Immature natural killer cell (primary cell): ENCODE measurements at places on chromosomes 1 and 21.

DNA sequence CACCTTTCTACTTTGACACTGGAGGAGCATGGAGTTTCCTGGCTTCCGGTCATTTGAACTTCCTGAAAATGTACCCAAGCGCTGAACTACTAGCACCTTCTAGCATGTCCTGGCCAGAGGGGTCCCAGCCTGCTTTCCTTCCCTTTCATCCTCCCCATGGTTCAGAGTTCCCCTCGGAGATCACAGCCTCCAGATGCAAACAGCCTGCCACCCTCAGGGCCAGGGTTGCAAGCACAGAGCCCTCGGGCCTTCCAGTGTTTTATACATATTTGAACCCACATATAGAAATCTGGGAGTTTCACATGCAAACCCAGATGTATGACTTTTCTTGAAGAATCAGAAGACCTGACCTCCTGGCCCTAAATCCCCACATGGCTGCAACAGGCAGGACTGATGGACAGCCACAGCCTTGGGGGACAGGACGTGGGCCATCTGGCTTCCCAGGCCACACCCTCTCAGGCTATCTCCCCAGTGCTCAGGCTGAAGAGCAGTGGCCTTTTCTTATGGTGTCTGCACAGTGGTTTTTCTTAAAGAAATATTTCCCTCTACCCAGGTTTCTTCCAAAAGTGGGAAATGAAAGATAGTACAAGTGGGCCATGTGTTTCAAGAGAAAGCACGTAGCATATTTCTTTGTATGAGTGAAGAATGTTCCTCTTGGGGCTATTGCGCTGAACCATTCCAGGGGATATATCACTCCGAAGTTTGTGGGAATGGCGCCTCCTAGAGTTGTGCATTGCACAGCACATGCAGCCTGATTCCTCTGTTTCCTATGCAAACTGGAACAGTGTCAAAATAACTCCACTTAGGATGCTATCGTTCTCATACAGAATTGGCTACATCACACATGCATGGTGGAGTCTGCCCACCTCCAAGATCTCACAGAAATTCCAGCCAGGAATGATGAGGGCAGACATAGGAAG lies 232.0 kb upstream of the VAMP3 start:
- no peaks in the 10 kb centered on the region for H3K36me3 ChIP-seq
- no peaks in the 10 kb centered on the region for H3K27me3 ChIP-seq
- no peaks in the 10 kb centered on the region for H3K4me1 ChIP-seq
- H3K4me3 ChIP-seq = no peak overlapping the region
- no peak for DNase-seq
- no peak overlapping the region for H3K27ac ChIP-seq

- peaks cover 1% of the 10 kb centered on the region for H3K27me3 ChIP-seq
- H3K4me1 ChIP-seq = peaks cover 2% of the 10 kb centered on the region
- no peak overlapping the region for H3K4me3 ChIP-seq
- no peak overlapping the region for H3K27ac ChIP-seq
- H3K36me3 ChIP-seq = peaks cover 13% of the 10 kb centered on the region
Measured at GRCh38 chr1:243454328-243454997, 198.6 kb downstream of the SDCCAG8 start.

DNA sequence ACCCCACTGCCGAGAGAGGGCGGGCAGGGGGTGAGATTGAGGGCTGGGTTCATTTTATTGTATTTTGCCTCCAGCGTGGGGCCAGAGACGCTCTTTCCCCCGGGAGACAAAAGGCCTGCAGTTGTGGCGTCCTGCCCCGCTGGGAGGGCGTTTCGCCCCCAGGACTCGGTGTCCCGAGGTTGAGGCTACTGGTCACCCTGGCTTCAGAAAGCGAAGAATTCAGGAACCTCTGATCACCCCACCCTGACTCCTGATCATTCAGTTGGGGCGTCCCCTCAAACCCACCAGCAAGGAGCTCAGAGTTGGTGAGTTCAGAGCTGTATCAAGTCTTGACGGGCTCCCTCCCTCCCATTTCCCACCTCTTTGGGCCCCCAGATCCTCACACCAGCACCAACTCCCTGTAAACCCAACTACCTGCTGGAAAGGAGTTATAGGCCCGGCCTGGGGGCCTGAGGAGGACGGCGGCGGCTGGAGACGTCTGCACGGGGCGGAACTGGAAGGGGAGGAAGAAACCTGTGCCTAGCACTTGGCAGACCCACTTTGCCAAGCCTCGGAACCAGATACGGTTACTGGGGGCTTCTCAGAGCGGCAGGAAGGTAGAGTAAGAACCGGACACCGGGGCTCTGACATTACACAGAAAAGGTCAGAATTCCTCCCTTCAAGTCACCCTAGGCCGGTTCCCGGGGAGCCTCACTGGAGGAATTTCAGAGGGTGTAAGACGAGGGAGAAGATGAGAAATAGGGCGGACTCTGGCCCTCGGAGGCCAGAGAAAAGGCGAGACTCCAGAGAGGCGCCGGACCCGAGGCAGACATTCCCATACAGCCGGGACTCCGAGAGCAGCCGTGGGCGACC lies 761 bp upstream of the PAX7 start:
- H3K27ac ChIP-seq = no peak overlapping the region
- peaks cover 33% of the 10 kb centered on the region for H3K27me3 ChIP-seq
- H3K4me3 ChIP-seq = no peak overlapping the region
- no peak for DNase-seq
- no peaks in the 10 kb centered on the region for H3K36me3 ChIP-seq

- peaks cover 1% of the 10 kb centered on the region for H3K27me3 ChIP-seq
- H3K36me3 ChIP-seq = no peaks in the 10 kb centered on the region
- DNase-seq = no peak
- no peaks in the 10 kb centered on the region for H3K4me1 ChIP-seq
- H3K27ac ChIP-seq = no peak overlapping the region
Measured at GRCh38 chr21:23986214-23986613, 1621.1 kb downstream of the MRPL39 start.

GRCh38 chr1:94326329-94326728 lies 88.9 kb upstream of the ARHGAP29 start:
- H3K27ac ChIP-seq = no peak overlapping the region
- no peak overlapping the region for H3K4me3 ChIP-seq
- H3K36me3 ChIP-seq = no peaks in the 10 kb centered on the region
- no peaks in the 10 kb centered on the region for H3K4me1 ChIP-seq
- H3K27me3 ChIP-seq = peaks cover 5% of the 10 kb centered on the region

GRCh38 chr1:91617285-91617765 lies 116.7 kb downstream of the CDC7 start:
- peaks cover 3% of the 10 kb centered on the region for H3K36me3 ChIP-seq
- H3K27me3 ChIP-seq = no peaks in the 10 kb centered on the region
- no peak overlapping the region for H3K27ac ChIP-seq
- H3K4me1 ChIP-seq = peaks cover 27% of the 10 kb centered on the region
- no peak overlapping the region for H3K4me3 ChIP-seq

GRCh38 chr1:38009088-38009840 lies 3.3 kb upstream of the UTP11 start:
- DNase-seq = peak; percentile 82
- no peaks in the 10 kb centered on the region for H3K36me3 ChIP-seq
- peak overlapping the region; percentile 99 for H3K27ac ChIP-seq
- H3K4me3 ChIP-seq = peak overlapping the region; percentile 68

DNA sequence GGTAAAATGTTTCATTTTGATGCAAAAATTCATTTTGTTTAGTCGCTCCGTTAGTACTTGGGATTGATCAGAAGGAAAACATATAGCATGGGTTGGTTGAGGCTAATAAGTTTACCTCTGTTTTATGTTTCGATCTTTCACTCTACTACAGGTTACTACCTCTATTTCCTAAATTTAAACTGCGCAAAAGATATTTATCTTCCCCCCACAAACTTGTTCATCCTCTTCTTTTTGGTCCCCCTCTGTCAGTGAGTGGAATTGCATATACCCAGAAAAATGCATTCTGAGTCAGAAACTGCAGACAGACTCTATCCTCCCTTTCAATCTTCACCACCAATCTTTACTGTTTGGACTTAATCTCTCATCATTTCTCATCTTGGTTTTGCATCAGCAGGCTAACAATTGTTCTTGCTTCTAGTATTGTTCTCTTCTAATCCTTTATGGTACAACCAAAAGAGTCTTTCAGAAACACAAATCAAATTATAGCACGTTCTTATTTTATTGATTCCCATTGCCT lies 316.0 kb upstream of the ADGRL4 start:
- no peak overlapping the region for H3K4me3 ChIP-seq
- H3K27me3 ChIP-seq = no peaks in the 10 kb centered on the region
- H3K36me3 ChIP-seq = no peaks in the 10 kb centered on the region

DNA sequence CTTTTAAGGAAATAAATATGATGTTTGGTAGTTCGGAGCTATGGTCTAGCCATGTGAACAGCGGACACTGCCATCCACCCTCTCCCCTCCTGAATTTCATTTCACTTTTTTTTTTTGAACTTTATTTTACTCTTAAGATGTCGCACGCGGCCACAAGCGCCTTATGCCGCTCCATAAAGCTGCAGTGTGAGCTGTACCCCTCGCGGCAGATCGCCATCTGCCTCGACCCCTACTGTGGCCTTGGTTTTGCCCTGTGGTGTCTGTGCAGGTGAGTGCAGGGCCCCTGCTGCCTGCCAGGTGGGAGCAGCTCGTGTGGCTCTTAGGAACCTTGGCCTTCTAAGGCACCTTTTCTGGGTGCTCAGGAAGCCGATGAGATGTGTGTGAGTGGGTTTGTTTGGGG lies 48.1 kb downstream of the S100B start:
- no peak for DNase-seq
- peak overlapping the region; percentile 77 for H3K27ac ChIP-seq
- H3K4me1 ChIP-seq = peaks cover 70% of the 10 kb centered on the region

DNA sequence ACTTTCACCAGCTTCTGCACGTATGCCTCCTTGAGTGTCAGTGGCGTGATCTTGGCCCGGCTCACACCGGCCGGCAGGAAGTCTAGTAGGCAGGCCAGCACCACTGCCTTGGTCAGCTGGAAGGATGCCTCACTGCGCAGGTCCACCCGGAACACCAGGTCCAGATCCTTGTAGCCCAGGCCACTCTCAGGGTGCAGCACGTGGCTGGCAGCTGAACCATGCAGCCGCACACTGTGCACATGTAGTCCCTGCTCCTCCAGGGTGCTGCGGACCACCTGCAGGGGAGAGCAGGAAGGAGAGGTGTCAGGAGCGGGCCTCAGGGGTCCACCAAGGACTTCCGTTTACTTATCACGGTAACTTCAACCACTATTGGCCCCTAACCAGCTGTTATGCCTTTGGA lies 6.0 kb downstream of the TENT5B start:
- no peak overlapping the region for H3K27ac ChIP-seq
- no peak overlapping the region for H3K4me3 ChIP-seq
- peaks cover 14% of the 10 kb centered on the region for H3K27me3 ChIP-seq
- H3K36me3 ChIP-seq = no peaks in the 10 kb centered on the region
- no peak for DNase-seq

GRCh38 chr1:226679262-226679661 lies 59.8 kb downstream of the ITPKB start:
- H3K27me3 ChIP-seq = peaks cover 23% of the 10 kb centered on the region
- peak overlapping the region; percentile 92 for H3K4me3 ChIP-seq
- no peak for DNase-seq
- peaks cover 99% of the 10 kb centered on the region for H3K4me1 ChIP-seq

DNA sequence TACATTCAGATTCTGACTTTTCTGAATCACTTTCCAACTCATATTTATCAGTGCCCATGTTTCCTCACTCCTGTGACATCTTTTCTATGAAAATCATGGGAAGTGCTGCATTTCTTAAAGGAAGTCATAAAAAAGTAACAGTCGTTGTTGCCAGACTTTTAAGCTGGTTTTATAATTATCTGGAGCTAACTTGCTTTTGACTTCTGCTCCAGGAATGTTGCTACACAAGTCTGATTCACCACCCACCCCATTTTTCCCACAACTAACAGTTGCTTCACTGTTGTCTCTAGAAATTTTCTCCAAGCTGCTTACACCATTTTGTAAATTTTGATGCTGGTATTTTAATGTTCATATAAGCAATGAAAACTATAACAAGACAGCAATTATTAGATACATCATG lies 12.2 kb downstream of the FCRLB start:
- H3K27me3 ChIP-seq = no peaks in the 10 kb centered on the region
- no peak for DNase-seq
- no peak overlapping the region for H3K4me3 ChIP-seq

DNA sequence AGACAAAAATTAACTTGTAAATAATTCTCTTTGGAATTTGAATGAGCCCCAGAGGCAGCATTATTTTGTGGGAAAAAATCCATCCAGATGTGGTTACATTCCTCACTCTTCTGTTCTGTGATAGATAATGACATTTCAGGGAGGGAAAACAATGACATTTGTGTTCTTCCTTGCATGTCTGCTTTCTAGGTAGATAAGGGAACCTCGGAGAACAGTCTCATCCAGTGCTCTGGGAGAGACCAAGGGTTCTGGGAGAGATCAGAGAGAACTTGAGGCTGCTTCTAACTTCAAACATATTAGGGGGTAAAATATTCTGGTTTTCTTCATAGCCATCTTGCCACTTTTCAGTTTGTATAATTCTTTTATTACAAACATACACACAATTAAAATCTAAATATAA lies 269.2 kb downstream of the NEGR1 start:
- DNase-seq = no peak
- H3K4me1 ChIP-seq = peaks cover 7% of the 10 kb centered on the region
- no peak overlapping the region for H3K27ac ChIP-seq
- no peaks in the 10 kb centered on the region for H3K27me3 ChIP-seq
- no peak overlapping the region for H3K4me3 ChIP-seq

GRCh38 chr1:112461200-112461871 lies 47.4 kb upstream of the WNT2B start:
- peaks cover 9% of the 10 kb centered on the region for H3K27me3 ChIP-seq
- no peaks in the 10 kb centered on the region for H3K36me3 ChIP-seq
- H3K27ac ChIP-seq = no peak overlapping the region
- H3K4me3 ChIP-seq = no peak overlapping the region

GRCh38 chr1:193113258-193113991 lies 8.2 kb upstream of the GLRX2 start:
- H3K36me3 ChIP-seq = no peaks in the 10 kb centered on the region
- DNase-seq = no peak
- H3K4me3 ChIP-seq = no peak overlapping the region
- H3K4me1 ChIP-seq = no peaks in the 10 kb centered on the region
- H3K27me3 ChIP-seq = peaks cover 3% of the 10 kb centered on the region

GRCh38 chr1:1032424-1032823 lies 12.5 kb downstream of the AGRN start:
- H3K27me3 ChIP-seq = peaks cover 9% of the 10 kb centered on the region
- DNase-seq = no peak
- no peaks in the 10 kb centered on the region for H3K36me3 ChIP-seq
- peak overlapping the region; percentile 12 for H3K4me3 ChIP-seq
- no peak overlapping the region for H3K27ac ChIP-seq

GRCh38 chr1:234771642-234772344 lies 161.8 kb upstream of the IRF2BP2 start:
- peak overlapping the region; percentile 97 for H3K27ac ChIP-seq
- peaks cover 9% of the 10 kb centered on the region for H3K27me3 ChIP-seq
- H3K36me3 ChIP-seq = peaks cover 3% of the 10 kb centered on the region
- peaks cover 32% of the 10 kb centered on the region for H3K4me1 ChIP-seq

- H3K27ac ChIP-seq = no peak overlapping the region
- H3K4me3 ChIP-seq = no peak overlapping the region
- no peak for DNase-seq
- no peaks in the 10 kb centered on the region for H3K36me3 ChIP-seq
- no peaks in the 10 kb centered on the region for H3K4me1 ChIP-seq
- no peaks in the 10 kb centered on the region for H3K27me3 ChIP-seq
Measured at GRCh38 chr1:50548243-50548642, 125.0 kb upstream of the DMRTA2 start.
